ENCODE measurements at places on chromosomes 2 and 18.

DNA sequence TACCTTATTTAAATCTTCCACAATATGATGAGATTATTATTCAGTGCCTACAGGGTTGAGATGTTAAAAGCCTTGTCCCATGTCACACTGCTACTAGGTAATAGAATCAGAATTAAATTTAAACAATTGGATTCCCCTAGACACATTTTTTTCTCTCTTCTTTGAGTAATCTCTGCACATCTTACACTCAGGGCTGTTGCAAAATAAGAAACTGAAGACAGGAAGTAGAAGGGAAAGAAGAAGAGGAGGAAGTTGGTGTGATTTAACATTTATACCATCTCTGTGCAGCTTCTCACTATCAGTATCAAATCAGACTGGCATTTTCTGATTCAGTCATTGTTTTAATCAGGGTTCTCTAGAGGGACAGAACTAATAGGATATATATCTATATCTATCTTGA lies 677.6 kb downstream of the IRS1 start:
- no peak for DNase-seq

- DNase-seq = no peak
Measured at GRCh38 chr18:58893388-58894099, 28.9 kb downstream of the ZNF532 start.

- DNase-seq = no peak
Measured at GRCh38 chr2:227828477-227828912, 14.9 kb downstream of the CCL20 start.

DNA sequence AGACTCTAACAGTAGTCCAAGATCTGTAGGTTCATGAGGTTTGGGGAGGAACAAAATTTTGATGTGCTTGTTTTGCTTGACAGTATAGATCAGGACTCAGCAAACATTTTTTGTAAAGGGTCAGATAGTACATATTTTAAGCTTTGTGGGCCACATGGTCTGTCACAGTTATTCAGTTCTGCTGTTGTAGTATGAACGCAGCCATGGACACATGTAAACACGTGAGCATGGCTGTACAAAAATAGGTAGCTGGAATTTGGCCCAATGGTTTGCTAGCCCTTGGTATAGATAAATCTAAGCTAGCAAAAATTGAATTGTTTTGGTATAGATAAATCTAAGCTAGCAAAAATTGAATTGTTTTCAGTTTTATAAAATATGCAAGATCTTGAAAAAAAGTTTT lies 120.5 kb downstream of the HIBCH start:
- DNase-seq = no peak
